SK-N-SH treated with all-trans-retinoic acid at 6 μM for 48 hours (cell line): ENCODE measurements at places on chromosomes 6 and 20.

DNA sequence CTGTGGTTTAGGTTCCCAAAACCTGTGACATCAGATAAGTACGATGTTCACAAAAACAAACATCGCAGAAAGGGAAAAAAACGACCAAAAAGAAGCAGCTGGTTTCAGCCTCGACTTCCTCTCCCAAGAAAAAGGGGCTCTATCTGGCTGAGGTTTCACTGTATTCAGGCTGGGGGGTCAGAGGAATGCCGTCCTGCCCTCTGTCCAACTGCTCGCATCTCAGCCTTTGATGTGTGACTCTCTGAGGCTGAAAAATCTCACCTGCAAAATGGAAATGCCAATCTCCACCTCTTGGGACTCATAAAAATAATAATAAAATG, 123.6 kb upstream of the PTPN1 start:
- ATAC-seq: no peak

DNA sequence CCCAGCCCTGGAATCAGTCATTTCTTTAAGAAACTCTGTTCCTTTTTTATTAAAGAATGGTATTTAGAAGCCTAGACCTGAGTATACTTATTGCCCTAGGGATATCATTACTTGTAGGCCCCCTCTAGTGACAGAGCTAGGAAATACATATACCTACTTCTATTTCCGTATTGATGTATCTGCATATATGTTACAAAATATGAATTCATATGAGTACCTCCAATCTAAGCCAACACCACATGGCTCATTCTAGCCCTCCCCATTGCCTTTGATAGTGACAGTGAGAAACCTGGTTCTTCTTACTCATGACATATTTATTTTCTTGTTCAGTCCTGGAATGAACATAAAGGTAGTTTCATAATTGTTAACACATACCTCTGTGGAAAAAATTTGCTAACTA, 137.2 kb downstream of the FARS2 start:
- peak; percentile 67 for ATAC-seq

DNA sequence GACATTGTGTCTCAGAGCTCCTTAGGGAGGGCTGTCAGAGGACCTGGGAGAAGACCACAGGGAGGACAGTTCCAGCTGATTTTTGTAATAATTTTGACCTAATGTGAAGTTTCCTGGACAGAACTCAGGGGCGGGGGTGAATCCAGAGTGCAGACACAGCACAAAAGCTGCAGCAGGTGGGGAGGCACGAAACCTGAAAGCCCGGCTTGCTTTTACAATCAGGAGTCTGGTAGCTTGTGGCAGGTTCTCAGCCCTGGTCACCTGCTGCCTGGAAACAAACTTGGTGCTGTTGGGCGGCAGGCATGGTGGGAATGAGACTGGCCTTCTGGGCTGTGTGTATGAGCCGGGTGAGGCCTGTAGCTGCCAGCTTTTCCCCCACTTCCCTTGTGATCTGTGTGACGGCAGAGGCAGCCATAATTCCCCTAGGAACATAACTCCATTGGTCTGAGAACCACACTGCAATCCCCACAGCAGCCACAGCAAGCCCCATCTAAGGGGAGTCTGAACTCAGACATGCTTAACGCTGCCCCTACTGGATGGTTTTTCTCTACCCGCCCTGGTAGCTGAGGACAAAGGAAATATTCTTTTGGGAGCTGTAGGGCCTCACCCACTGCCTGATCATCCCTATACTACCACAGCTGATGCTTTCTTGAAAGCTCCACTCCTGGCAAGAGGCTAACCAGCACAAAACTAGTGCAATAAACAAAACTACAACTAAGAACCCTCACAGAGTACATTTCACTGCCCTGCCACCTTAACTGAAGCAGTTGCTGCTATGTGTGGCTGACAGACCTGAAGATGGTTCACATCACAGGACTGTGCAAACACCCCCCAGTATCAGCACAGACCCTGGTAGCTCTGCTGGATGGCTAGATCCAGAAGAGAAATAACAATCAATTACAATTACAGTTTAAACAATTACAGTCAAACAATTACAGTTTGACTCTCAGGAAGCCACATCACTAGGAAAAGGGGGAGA, 1055.1 kb upstream of the GJE1 start:
- peak; percentile 100 for ATAC-seq

- ATAC-seq: no peak
Measured at GRCh38 chr6:131408811-131409210, 164.2 kb upstream of the ARG1 start.

DNA sequence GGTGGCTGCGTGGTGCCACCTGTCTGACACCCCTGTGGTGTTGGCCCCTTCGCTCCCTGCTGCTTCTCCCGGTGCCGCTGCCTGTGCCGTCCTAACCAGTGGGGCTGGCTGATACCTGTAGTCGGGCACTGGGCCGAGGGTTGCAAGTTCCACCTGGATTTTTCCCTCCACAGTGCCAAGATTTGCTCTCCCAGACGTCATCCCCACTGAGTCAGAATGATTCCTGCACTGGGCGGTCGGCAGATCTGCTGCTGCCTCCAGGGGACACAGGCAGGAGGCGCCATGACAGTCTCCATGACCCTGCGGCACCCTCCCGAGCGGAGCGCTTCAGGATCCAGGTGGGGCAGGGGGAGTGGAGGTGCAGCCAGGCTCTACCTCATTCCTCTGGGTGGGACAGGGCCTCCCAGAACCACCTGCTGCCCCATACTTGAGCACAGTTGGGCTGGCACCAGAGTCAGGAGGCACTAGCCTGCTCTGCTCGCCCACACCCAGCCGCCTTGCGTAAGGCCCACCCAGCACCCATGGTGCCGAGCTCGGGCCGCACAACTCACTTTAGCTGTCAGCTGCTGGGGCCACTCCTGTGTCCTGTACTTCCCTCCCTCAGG, 60.2 kb downstream of the TCP11 start:
- ATAC-seq: no peak

GRCh38 chr6:131382631-131383030, 190.4 kb upstream of the ARG1 start:
- ATAC-seq: no peak

GRCh38 chr6:16216501-16217155, 21.8 kb upstream of the GMPR start:
- no peak for ATAC-seq
